T-cell (primary cell): ENCODE measurements at places on chromosomes 1 and 21.

- no peak for DNase-seq
Measured at GRCh38 chr1:96116731-96117130, 604.9 kb upstream of the PTBP2 start.

DNA sequence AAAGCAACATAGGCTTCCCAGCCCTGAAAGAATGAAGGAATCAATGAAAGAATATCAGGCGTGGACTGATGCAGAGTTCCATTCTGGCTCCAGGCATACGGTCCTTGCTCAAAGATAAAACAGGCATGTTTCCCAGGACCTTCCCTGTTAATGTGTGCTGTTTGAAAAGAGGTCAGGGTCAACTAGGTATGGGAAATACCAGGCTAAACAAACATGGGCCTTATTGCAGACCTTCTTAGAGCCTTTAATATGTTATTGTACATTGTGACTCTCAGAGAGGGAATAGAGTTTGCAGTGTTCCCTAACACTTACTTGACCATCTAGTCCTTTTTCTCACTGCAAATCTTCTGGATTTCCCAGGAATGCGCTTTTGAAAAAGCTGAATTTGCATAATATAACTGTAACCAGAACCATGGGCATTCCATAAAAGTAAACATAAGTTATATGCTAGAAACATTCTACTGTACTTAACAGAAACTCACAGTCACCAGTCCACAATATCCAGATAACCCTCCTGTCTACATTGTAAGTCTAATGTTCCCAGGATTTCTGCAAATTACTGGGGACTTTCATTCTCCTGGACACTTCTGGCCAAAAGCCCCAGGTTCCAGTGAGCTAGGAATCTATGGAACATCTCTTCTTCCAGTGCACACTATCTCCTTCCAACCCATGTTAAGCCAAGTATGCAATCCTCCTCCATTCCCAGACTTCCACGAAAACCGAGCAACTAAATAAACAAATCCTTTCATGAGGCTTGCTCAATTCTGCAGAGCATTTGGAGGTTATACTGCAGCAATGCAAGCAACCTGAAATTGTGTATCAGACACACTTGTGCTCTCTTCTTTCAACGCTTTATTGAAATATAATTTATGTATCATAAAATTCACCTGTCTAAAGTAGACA lies 486.6 kb downstream of the SETD4 start:
- no peak for DNase-seq

GRCh38 chr1:189141056-189141455 lies 1336.6 kb downstream of the BRINP3 start:
- no peak for DNase-seq

DNA sequence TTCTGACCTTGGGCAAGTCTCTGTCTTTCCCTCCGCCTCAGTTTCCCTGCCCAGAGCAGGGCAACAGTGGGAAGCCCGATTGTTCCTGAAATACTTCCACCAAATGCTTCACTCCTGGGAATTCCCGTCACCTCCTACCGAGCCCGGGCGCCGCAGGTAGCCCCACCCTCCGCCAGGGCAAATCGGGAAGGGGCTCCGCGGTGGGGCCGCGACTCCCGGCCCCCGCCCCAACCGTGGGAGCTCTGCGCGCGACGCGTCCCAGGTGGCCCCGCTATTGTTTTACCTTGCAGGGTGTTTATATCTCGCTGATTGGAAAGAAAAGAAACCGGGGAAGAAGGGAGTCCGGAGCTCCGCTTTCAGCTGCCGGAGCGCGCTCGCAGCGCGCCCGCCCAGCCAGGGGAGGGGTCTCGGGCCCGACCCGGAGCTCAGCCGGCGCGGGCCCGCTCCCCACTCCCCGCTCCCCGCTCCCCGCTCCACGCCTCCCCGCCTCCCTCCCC lies 407 bp downstream of the IGSF3 start:
- no peak for DNase-seq
